Iris pigment epithelial cell (primary cell): ENCODE measurements at places on chromosomes 2 and 18.

GRCh38 chr2:47277187-47277586 lies 122.1 kb upstream of the STPG4 start:
- DNase-seq, result no peak

- DNase-seq, result no peak
Measured at GRCh38 chr2:161067846-161068350, 92.3 kb upstream of the TANK start.

DNA sequence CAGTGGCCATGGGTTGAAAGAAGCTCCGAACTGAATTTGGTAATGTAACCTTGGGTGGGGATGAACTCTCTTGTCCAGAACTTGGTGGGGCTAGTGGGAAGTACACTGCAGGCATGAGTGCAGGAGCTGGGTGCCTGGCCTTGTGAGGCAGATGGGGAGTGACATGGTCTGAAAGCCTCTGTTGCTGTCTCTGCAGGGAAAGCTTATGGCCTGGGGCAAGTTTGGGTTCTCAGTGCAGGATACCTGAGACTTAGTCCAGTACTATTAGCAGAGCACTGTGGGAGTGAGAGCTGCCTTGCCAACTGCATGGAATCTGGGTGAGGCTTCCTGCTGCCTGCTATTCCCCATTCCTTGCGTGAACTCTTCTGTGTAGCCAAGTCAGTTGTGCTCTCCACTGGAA lies 1620.9 kb upstream of the NXPH2 start:
- no peak for DNase-seq

DNA sequence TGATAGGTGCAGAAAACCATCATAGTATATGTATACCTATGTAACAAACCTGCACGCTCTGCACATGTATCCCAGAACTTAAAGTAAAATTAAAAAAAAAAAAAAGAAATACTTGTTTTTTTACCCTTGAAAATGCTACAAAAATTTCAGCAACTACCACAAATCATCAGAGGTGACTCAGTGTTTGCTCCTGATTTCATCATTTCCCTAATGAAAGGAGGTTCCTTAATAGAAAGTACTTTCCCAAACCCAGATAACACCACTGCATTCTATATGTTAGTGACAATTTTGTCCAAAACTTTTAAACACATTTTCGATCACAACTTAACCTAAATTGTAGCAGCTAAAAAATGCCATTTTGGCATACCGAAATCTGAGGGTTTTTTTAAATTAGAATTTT lies 163.3 kb downstream of the SLC39A10 start:
- peak; percentile 71 for DNase-seq

- DNase-seq, result no peak
Measured at GRCh38 chr18:63202828-63203227, 116.7 kb downstream of the BCL2 start.

DNA sequence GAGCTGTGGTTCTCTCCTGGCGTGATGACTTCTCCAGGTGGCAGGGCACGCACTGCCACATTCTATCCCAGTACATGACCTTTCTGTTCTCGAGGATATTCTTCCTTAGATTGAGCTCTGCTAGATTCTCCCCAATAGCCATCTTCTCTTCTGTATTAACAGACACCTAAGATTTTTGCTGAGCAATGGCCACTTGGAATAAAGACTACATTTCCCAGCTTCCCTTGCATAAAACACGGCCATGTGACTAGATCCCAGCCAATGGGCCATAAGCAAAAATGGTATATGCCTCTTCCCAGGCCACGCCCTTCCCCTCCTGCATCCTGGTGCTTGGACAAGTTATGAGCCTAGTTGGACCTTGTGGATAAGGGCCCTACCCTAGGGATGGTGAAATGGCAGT lies 82.1 kb downstream of the EIF2AK3 start:
- peak; percentile 66 for DNase-seq

DNA sequence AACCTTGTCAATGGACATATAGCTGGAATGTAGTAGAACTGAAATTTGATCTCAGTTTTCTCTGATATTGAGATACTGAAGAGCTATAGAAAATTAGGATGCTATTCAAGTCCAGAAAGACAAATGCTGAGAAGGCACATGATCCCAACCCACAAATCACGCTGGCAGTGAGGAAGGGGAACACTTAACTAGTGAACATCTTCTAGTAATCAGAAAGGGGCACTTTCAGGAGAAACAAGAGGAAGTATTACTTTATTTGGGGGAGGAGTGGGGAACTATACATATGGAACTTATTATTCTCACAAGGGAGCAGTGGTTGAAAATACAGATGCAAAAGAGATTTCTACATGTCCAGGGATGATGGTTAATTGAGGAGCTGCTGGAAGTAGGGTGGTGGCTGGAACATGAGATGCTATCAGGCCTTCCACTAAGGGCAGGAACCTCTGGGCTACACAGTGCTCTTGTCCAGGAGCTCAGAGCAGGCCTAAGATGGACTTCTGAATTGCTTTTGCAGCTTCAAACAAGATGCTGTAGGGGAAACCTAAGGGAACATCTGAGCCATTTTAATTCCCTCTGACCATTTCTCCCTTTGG lies 79.3 kb downstream of the TGFA start:
- DNase-seq, result no peak
